ENCODE measurements at places on chromosomes 2 and 18.

GRCh38 chr2:10449838-10450691 is 1.9 kb upstream of the ODC1 start:
- DNase-seq, result no peak

DNA sequence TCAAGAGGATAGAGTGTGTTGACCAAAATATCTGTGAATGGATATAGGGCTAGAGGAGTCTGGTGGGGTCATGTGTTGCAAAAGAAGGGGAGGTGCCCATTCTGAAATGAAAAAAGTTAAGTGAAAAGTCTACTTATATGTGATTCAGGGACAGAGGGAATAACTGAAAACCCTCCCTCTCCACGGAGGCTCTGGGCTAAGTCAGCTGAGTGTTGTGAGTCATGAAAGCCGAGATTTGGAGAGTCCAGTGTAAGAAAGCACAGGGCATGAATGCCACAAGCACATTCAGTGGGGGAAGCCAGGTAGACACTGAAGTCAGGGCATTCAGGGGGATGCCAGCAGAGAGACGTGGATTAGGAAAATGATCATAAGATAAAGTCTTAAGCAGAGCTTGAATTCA is 871.9 kb downstream of the TSN start:
- no peak for DNase-seq

DNA sequence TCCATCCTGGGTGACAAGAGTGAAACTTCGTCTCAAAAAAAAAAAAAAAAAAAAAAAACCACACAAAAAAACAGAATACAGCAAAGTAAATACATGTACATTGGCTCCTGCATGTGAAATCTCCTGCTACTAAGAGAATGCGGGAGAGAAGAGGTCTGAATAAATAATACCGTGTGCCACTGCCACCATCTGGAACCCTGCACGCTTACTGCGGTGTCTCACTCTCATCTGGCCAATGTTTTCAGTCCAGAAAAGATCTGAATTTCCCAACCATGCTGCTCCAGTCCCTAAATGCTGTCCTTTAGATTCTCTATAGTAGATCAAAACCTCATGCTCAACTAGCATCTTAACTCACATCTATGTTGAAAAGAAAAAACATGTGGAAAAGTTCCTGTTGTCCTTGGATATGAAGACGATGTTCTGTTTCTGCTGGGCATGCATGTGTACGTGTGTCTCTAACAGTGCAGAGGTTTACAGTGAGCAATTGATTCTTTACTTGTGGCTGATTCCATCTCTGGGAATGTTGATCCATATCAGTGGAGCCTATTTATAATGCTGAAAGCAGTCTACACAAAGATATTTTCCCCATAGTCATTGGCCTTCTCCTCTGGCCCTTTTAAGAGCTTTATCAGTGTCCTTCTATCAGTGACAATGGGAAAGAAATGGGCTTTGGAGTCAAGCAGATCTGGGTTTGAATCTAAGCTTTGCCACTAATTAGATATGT is 11.9 kb downstream of the STON1 start:
- DNase-seq, result no peak

DNA sequence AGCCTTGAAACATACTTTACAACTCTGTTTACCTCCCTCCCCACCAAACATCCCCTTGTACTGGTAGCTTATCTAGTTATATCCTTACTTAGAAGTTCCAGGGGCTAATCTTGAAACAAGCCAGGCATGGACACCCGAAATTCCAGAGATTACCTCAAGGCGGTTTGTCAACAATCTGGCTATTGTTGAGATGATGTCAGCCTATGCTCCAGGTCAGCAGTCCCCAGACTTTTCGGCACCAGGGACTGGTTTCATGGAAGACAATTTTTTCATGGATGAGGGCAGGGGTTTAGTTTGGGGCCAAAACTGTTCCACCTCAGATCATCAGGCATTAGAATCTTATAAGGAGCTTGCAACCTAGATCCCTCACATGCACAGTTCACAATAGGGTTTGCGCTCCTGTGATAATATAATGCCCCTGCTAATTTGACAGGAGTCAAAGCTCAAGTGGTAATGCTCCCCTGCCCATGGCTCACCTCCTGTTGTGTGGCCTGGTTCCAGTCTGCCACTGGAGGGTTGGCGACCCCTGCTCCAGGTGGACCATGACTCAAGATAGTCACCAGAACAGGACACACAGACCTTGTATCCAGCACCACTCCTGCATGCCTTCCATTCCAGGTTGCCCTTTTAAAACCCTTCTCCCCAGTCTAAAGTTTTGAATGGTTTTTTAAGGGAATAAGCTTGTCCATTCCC is 171.2 kb downstream of the SPAG16 start:
- DNase-seq, result no peak

DNA sequence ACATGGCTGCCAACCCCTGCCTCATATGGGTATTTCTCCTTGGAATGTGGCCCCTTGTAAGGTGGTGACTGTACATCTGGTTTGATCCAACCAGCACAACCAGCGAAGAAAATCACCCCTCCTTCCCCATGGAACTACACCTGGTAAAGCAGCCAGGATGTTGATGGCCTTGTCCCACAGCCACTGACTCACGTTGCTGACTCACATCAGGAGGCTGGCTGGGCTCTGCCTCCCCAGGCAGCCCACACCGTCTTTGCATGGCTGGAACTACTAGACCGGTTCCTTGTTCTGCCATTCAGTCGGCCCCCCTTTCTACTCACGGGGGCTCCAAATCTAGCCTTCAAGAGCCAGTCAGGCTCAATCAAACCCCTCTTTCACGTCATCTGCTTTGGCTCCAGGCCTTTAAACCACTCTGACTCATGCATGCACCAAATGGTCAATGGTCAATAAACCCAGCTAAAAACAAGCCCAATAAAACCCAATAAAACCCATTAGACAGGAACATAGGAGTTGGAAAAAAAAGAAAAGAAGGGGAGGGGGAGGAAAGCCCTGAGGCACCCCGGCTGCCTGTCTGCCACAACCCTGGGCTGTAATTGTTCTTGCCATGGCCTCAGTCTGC is 114.8 kb downstream of the PLB1 start:
- DNase-seq, result no peak

- DNase-seq, result no peak
These were observed 360.9 kb downstream of the ERBB4 start for GRCh38 chr2:212177724-212178123.

GRCh38 chr2:45439788-45440773 is 171.0 kb downstream of the SRBD1 start:
- DNase-seq, result no peak

DNA sequence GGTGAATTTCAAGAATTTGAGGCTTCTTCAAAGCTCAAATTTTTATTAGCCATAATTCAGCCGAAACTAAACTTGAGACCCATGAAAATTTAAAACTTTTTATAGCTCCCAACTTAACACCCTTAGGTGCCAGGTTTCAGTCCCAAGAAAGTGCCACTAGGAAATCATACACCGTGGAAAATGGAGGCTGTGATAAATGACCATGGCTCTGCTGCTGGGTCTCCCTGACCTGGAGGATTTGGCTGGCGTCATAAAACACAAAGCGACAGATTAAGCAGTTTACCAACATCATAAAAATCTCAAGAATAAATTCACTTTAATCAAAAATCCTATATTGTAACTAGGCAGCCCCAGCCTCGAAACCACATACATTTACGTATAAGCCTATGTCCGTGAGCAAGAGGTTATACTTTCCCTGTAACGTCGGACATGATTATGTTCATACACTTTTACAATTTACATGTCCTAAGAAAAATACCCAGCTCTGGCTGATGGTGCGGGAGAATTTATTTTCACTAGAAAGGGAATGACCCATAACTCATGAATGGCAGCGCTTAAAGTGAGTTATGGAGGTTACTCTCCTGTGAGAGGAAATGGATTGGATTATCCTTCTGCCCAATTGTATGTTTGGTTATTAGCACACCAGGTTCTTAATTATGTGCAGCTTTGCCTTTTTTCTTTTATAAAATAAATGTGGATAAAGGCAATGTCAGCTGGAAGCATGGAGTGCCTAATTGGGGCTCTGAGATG is 329.4 kb downstream of the AGPS start:
- no peak for DNase-seq

- no peak for DNase-seq
These were observed 52.0 kb upstream of the NFATC1 start for GRCh38 chr18:79343567-79344207.

GRCh38 chr2:174570318-174570958 is 27.2 kb downstream of the WIPF1 start:
- no peak for DNase-seq

GRCh38 chr2:102803897-102804217 is 42.0 kb downstream of the TMEM182 start:
- DNase-seq, result no peak

DNA sequence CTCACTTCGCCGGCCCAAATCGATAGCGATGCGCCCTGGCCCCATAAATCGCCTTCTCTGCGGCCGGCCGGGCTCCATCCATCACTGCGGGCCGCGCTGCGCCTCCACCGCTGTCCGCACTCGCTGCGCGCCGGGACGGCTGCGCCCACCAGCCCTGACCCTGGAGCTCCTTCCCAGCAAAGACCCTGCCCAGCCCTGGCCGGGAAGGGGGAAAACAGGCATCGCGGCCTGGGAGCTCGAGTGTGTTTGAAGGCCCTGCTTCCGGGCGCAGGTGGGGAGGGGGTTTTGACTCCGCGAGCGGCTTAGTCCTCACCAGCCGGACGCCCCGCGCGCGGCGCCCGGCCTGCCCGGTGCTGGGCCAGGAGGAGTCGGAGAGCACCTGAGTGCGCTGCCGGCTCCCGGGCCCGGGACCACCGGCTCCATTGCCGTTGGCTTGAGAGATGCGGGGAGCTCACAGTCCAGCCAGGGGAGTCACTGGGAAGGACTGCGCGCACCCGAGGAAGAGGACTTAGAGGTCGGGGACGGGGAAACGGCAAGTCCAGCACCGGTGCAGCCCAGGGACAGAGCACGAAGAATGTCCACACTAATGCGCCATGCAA is 1.1 kb downstream of the PAX8 start:
- no peak for DNase-seq

- no peak for DNase-seq
These were observed 122.1 kb upstream of the STPG4 start for GRCh38 chr2:47277187-47277586.

GRCh38 chr2:141048951-141049350 is 1081.9 kb downstream of the LRP1B start:
- no peak for DNase-seq

DNA sequence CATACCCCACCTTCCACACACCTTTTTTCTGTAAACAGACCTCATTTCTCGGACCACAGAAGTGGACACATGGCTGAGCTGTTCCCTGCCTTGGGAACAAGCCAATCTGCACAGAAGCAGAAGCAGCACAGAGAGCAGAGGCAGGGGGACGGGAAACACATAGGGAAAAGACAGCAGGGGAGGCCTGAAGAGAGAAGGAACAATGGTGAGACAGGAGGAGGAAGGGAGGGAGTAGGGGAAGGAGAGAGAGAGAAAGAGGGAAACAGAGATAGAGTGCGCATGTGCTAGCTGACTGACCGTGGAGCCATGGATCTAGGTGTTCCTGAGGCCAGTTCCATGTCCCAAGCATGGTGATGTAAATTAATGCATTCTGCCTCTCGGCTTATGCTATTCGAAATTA is 119.7 kb downstream of the NOL10 start:
- no peak for DNase-seq

DNA sequence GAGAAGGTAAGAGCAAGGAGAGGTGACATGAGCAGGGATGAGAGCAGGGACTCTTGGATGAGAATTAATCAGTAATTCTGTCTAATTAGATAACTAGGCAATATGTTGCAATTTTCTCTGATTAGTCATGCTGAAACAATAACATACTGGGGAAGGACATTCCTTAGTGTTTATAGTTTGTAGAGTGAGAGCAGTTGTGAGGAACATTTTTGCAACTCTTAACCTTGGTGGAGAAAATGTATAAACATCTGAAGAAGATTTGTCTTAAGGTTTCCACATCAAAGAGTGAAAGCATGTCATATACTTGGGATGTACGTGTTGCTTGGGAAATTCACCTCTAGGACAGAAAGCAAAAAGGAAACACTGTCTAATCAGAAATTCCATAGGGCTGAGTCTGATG is 955.4 kb upstream of the FANCL start:
- DNase-seq, result no peak

DNA sequence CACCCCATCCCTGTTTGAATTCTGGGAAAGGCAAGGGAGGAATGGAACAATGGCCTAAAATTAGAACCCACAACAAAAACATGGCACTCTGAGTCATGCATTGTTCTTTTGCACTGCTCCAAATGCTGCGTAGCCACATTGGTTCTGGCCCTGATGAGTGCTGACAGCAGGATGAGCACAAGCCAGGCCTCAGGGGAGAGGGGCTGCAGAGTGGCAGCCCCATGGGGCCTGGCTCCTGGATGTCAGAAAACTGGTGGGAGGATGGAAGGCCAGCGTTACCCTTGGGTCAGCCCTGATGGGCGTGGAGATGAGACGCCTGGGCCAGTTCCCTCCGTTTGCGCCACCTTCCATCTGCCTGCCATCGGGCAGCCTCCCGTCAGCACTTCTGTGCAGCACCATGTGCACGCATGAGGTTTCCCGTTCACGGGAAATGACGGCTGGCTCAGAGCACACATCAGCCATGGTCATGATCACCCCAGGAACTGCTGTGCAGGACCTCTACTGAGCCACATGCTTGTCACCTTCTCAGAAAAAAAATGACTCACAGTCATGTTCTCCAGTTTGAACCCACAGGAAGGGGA is 65.6 kb downstream of the CYP26B1 start:
- no peak for DNase-seq

- DNase-seq, result no peak
These were observed 878.8 kb downstream of the TSN start for GRCh38 chr2:122634256-122634655.

DNA sequence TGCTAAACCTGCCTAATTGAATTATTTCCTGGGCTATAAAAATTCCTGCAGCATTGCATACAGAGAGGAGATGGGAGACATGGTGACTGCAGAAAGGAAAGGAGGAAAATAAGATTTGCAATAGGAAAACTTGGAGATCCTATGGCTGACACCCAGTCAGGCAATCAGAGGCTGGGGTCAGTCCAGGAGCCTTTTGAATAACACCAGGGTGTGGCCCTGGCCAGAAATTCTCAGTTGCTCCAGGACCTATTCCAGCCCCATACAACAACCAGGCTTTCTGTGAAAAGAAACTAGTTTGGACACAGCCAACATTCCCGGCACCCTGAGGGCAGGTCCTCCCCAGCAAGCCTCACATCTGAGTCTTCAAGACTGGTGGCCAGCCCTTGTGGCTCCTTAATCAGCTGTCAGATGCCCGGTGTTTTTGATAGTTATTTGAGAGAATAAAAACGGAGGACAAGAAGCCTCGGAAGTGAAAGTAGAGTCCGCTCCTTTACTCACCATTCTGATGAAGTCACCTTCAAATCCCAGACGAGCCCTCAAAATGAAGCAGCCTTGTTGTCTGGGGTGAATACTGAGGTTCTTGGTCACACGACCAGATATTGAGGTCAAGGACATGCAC is 31.1 kb upstream of the GMCL1 start:
- no peak for DNase-seq

DNA sequence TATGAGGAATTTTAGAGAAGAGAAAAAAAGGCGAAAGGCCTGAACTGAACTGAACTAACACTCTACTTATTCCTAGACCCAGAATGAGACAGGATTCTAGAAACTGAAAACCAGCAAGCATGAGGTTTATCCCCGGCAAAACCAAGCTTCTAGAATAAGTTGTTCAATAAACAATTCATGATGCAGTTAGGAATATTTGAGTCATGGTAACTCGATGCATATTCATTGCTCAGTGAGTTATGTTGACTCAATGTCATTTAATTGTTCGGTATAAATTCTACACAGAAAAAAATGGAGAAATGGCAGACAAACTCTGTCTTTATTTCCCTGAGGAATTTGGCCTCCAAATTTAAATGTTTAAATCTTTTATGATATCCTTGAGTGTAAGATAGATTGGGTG is 321.5 kb downstream of the SATB2 start:
- no peak for DNase-seq

- DNase-seq, result no peak
These were observed 13.5 kb upstream of the DOK6 start for GRCh38 chr18:69387186-69387585.

GRCh38 chr2:38933653-38934052 is 44.0 kb downstream of the ARHGEF33 start:
- DNase-seq, result no peak
